ENCODE measurements at places on chromosomes 3 and 15.
A peak's percentile ranks its signal among the peaks of the same experiment; 100 is the strongest.

DNA sequence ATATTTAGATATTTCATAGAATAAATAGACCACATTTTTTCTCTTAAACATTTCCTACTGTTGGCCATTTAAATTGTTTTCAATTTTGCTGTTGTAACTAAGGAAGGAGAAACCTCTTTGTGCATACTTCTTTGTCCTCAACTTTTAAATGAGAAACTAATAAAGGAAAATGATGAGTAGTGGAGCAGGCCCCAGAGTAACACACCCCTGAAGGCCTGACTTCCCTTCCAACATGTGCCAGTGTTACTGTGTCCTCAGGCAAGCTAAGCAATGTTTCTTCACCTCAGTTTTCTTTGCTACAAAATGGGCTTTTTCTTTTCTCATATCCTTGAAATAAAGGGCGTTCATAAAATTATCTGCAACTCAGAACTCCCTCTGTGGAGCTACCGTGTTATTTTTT, 53.7 kb downstream of the RPL22L1 start:
- no peak for DNase-seq

- no peak for DNase-seq
Observed at GRCh38 chr3:143001034-143001368, 369 bp upstream of the U2SURP start.

DNA sequence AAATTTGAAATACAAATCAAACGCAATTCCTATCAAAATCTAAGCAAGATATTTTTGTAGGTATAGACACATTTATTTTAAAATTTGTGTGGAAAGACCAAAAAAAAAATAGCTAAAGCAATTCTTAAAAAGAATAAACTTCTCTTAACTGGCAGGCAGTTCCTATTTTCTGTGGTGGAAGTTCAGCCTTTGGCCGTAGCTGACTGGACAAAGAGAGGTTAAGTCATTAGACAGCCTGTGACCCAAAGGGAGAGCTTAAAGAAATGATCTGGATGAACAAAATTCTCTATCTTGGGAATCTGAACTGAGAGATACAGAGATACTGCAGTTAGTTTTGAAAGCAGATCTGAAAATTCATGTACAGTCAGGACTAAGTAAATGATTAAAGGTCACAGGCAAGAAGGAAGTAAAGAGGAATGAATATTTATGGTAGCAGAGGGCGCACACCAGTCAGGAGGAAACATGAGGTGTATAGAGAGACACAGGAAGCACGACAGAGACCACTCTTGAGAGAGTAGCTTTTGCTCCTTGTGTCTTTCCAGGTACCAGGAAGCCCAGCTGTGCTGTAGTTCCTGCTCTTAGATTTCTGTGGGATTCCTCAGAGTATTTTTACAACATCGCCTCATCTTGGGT, 57.5 kb downstream of the TPRG1 start:
- DNase-seq = no peak

GRCh38 chr3:159795042-159795441, 193.6 kb upstream of the IL12A start:
- no peak for DNase-seq

- DNase-seq = no peak
Observed at GRCh38 chr3:61885414-61885813, 324.0 kb downstream of the PTPRG start.

DNA sequence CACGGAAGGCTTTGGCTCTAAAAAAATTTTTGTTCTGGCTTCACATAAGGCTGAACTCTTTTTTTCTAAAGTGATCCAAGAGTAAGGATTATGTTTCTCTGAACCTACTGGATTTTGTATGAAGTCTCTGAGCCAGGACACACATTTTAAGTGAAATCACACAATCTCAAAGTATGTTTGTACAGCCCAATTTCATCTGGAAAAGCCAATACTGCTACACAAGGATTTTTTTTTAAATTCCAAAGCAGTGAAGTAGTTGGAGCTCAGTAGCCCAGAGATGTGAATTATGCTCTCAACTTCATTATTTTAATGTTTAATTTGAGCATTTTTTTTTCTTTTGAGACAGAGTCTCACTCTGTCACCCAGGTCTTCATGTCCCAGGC, 243.9 kb downstream of the FAM43A start:
- no peak for DNase-seq

- no peak for DNase-seq
Observed at GRCh38 chr3:118480101-118480860, 554.4 kb downstream of the IGSF11 start.

DNA sequence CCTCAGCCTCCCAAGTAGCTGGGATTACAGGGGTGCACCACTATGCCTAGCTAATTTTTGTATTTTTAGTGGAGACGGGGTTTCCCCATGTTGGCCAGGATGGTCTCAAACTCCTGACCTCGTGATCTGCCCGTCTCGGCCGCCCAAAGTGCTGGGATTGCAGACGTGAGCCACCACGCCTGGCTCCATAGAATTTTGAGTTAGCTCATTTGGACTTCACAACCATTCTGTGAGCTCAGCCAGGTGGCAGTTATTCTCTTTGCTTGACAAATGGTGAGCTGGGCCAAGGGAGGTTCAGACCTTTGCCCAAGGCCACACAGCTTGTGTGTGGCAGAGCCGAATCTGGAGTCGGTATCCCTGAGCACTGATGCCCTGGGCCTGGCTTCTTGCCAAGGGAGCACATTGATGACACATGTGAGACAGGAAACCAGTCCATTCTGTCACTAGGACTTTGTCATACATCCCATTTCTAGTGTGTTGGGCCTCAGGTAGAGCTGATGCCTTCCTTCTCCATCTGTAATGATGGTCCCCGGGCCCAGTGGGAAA, 17.6 kb downstream of the PODXL2 start:
- no peak for DNase-seq

DNA sequence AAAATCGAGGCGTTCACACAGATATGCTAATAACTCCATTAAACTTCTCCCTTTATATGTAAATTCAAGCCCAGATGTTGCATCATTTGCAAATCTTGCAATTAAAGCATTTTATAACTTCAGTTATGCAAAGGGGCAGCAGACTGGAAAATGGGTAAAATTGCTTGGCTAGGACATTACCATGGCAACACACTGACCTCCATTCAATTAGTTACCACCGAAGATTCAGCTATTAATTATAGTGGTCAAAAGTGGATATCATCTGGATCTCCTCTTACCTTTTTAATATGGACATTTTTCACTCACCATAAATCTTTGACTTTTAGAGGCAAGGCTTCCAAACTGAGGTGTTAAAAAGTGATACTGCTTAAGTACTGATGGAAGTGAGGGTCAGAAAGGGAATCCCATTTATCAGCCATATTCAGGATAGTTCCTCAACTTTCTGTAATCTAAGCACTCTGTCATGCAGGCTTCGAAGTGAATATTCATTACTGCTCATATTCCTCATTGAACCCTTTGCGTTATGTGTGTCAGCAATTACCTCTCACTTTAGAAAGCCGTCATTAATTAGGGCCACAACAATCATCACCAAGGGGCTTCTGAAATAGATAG, 386.2 kb upstream of the ROBO2 start:
- no peak for DNase-seq

GRCh38 chr15:33354411-33354810, 43.6 kb downstream of the RYR3 start:
- no peak for DNase-seq

GRCh38 chr15:88818920-88819319, 15.7 kb downstream of the ACAN start:
- DNase-seq = no peak

DNA sequence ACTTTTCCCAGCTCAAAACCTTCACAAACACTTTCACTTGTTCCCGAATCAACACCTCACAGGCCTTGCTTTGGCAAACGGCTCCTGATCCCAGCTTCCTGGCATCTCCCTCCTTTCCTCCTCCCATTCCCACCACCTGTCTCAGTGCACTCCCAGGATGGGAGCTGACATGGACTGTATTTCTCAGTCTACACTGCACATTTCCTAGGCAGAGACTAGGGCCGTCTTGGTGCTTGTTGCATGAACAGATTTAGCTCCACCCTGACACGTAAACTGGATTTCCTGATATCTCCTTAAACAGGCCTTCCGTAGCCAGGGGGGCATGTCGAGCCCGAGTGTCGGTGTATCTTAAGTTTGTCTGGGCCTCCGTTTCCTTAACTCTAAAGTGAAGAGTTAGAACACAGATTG, 790 bp upstream of the WHAMM start:
- no peak for DNase-seq

DNA sequence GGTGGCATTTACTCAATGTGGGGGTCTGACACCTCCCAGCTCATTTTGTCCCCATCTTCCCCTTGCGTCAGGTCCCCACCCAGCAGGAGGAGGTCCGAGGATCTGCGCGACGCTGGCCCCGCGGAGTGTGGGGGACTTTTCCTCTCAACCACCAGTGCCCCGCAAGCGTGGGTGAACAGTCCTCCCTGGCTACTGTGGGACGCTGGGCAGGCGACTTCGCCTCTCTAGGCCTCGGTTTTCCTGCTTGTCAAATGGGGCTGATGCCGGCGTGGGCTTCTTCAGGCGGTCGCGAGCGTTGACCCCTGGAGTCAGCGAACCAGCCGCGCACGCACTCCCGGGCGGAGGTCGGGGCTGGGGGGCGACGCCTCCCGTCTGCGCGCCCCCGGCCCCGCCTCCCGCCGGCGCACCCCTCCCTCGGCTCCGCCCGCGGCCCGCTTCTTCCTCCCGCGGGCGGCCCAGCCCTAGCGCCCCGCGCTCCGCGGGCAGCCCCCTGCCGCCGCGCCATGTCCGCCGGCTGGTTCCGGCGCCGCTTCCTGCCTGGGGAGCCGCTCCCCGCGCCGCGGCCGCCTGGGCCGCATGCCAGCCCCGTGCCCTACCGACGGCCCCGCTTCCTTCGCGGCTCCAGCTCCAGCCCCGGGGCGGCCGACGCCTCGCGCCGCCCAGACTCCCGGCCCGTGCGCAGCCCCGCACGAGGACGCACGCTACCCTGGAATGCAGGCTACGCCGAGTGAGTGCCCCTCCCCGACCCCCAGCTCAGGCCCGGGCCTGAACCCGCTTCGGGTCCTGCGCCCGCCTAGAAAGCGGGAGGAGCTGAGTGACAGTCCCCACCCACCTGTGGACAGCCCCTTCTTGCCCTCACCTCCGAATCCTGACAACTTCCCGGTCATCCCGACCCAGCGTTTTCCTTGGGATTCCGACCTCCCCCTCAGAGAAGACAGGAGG, at the start of gene PPM1M:
Gene PPM1M, plus strand, starts transcription at position 438 of the 942 bp plus-strand sequence. Its CDS starts 66 bp downstream, at position 504.
- no peak for DNase-seq

- DNase-seq = no peak
Observed at GRCh38 chr3:194989241-194989640, 281.7 kb downstream of the XXYLT1 start.

DNA sequence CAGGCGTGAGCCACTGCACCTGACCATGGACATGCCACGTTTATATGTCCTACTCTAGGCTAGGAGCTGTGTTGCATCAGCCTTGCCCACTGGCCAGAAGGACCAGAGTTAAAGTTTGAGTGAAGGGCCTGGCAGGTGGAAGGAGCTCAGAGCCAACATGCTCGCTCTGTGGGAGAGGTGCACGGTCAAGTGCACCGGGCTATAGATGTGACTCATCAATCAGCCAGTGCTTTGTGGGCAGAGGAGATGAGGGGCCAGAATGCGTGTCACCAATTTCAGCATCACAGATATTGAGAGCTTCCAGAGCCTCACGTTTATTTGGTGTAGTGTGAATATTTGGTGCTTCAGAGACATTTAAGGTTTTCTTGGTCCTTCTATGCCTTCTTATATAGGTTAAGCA, 137.3 kb upstream of the KBTBD8 start:
- no peak for DNase-seq

GRCh38 chr3:148727231-148727630, 29.5 kb downstream of the AGTR1 start:
- DNase-seq = no peak

GRCh38 chr3:5431146-5431545, 243.6 kb downstream of the EDEM1 start:
- DNase-seq = no peak

GRCh38 chr3:195182470-195182795, 88.5 kb downstream of the XXYLT1 start:
- peak; percentile 7 for DNase-seq

- no peak for DNase-seq
Observed at GRCh38 chr3:195129072-195129643, 141.8 kb downstream of the XXYLT1 start.

DNA sequence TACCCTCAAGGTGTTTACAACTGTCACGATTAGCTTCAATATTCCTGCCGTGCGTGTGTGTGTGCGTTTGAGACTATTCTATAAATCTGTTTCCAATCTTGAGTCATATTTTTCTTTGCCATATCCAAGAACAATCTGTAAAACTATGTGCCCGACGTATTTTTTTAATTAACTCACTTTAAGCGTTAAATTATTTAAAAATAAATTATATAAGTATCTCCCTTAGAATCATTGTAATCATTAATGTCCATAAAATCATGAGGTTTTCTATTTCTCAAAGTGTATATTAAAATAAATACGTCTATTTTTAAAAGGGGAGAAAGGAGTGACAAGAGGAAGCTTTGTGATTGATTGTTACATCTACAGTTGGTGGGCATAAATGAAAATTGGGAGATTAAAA, 2.9 kb downstream of the SETMAR start:
- no peak for DNase-seq

DNA sequence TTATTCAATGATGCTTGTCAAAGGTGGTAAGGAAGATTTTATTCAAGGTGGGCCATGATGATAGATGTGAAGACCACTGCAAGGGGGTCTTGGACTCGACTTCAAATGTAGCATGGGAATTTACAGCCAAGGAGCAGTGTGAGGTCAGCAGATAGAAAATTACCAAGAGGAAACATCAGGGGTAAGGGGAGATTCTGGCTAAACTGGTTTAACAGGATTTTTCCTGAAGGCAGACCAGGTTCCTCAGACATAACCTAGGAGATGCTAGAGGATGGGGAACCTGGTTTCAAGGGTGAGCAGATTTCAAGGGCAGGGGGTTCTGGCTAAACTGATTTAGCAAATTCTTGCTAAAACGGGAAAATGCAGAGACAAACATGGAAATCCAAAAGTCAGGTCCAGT, 464.9 kb downstream of the TAFA4 start:
- no peak for DNase-seq

DNA sequence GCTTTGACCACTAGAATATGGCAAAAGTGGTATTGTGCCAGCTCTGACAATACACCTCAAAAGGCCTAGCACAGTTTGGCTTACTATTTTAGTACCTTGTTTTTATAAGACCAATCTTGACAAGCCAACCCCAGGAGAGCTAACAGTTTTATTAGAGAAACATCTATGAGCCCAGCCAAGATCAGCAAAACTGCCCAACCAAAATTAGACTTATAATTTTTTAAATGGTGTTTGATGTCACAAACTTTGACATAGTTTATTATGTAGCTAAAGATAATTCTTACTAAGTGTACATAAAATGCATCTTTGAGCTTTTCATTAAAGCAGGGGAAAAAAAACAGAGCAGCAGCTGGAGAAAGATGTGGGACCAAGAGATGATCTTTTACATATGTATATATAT, 537.5 kb downstream of the ZPLD1 start:
- DNase-seq = no peak

- no peak for DNase-seq
Observed at GRCh38 chr15:48720646-48721045, 75.1 kb upstream of the FBN1 start.

DNA sequence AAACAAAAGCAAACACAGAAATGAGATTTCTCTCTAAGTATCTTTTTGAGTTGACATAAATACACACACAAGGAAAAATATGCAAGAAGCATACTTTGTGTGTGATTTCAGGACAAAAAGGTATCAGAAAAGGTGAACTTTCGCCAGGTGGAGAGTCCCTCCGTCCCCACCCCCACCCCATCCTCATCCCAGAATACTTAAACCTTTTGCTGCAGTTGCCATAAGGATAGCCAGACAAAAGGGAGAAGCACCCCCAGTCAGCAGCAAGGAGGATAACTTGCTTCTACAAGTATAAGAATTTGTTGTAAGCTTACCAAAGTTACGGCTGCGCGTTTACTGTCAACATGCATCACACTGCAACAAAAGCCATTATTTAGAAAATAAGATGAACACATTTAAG, 10.3 kb downstream of the FOXP1 start:
- DNase-seq = no peak

- DNase-seq = no peak
Observed at GRCh38 chr3:37712918-37713817, 148.5 kb upstream of the CTDSPL start.
